ENCODE measurements at places on chromosomes 3 and 15. TPM values are rescaled to one million over a fixed set of nuclear protein-coding genes. Genes with fewer than 3 reads are reported as not detected.

DNA sequence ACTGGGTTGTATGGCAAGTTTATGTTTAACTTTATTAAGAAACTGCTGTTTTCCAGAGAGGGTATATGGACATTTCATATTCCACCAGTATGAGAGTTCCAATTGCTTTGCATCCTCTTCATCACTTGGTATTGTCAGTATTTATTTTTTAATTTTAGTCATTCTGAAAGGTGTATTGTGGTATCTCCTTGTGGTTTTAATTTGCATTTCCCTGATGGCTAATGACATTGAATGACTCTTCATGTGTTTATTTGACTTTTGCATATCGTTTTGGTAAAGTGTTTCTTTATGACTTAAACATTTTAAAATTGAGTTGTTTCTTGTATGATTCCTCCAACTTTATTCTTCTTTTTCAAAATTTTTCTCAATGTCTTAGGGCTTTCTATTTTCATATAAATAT lies 44.4 kb downstream of the IL1RAP start:
- DNase-seq: no peak

DNA sequence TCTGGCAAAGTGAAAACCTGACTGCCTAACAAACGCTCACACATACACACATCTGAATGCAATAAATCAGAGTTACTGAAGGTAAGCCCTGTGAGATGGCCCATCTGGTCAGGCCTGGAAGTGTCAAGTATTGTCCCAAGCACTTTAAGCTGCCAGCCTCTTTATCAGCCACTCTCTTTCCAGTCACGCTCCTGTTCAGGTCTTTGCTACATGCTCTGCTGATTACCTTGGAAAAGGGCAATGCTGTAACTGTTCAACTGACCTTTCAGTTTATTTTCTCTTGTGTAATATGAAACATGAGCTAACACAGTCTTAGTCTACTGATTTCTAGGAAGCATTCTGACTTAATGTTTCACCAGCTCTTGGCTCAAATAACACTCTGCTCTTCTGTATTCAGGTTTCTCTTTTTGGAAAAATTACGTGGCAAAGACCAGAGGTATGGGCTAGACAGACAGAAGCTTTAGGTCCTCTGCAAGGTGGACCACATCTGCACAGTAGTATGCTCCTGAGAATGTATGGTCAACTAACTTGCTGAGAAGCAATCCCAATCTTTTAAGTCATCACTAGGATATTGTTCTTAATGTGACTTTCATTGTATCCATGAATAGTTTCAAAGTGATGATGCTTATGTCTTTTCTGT lies 44.5 kb downstream of the GBE1 start:
- DNase-seq: no peak

DNA sequence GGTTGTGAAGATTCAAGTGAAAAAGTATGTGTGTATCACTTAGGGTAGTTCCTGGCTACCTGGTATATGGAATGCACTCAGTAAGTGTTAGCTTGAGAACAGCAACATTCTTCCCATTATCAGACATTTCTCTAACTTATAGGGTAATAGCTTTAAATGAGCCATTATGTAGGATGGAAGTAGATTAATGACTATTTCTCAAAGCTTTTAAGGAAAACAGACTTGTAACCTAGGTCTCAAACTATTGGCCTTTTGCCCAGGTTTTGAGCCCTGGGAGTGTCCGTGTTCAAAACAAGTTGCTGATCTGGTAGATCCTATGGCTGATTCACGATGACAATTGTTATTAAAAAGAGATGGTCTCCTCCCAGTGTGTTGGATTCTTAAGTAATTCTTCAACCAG lies 129.1 kb upstream of the UMPS start:
- DNase-seq: no peak

GRCh38 chr3:29554566-29554965 lies 273.7 kb downstream of the RBMS3 start:
- DNase-seq: no peak

The ALDH1L1 gene
- total RNA-seq: 25.6 TPM

The ROPN1 gene
- total RNA-seq: 1.1 TPM

- no peak for DNase-seq
Measured at GRCh38 chr3:118269537-118270125, 765.0 kb downstream of the IGSF11 start.

The ELL3 gene
- total RNA-seq: 34.9 TPM
